Regular cardiac myocyte (primary cell): ENCODE measurements at places on chromosomes 13 and 19. TPM values are rescaled to one million over a fixed set of nuclear protein-coding genes. Genes with fewer than 3 reads are reported as not detected.

The SMIM44 gene
- total RNA-seq = not detected in 2 replicates

The IGFL2 gene
- total RNA-seq = 1.1 TPM in 1 of 2 replicates, not detected in the other

The MCEMP1 gene
- total RNA-seq = not detected in 2 replicates

The APOE gene
- total RNA-seq = 9.0 and 20.6 TPM in 2 replicates

The PSG5 gene
- total RNA-seq = 4.6 and 6.8 TPM in 2 replicates

The PLK5 gene
- under 0.01 TPM in 1 of 2 replicates, not detected in the other for total RNA-seq

The LGALS7B gene
- total RNA-seq = not detected in 2 replicates

The SIGLEC11 gene
- not detected in 2 replicates for total RNA-seq

The TTC9B gene
- total RNA-seq = not detected in 2 replicates

The ZNF844 gene
- 9.0 and 16.6 TPM in 2 replicates for total RNA-seq

The KCTD12 gene
- total RNA-seq = 34.1 and 42.6 TPM in 2 replicates

The UHRF1 gene
- 7.0 and 175 TPM in 2 replicates for total RNA-seq

The BEST2 gene
- not detected in 2 replicates for total RNA-seq
